ENCODE measurements at places on chromosomes 5 and 9. TPM values are rescaled to one million over a fixed set of nuclear protein-coding genes. Genes with fewer than 3 reads are reported as not detected.

The LRRC26 gene
- 95.8 TPM for total RNA-seq

The KCNV2 gene
- total RNA-seq, result not detected

The GABRA6 gene
- total RNA-seq, result not detected

The MVB12B gene
- 9.8 TPM for total RNA-seq

The CARD9 gene
- 1.7 TPM for total RNA-seq

The SPINK4 gene
- 212 TPM for total RNA-seq

The ZNF462 gene
- total RNA-seq, result 29.3 TPM

DNA sequence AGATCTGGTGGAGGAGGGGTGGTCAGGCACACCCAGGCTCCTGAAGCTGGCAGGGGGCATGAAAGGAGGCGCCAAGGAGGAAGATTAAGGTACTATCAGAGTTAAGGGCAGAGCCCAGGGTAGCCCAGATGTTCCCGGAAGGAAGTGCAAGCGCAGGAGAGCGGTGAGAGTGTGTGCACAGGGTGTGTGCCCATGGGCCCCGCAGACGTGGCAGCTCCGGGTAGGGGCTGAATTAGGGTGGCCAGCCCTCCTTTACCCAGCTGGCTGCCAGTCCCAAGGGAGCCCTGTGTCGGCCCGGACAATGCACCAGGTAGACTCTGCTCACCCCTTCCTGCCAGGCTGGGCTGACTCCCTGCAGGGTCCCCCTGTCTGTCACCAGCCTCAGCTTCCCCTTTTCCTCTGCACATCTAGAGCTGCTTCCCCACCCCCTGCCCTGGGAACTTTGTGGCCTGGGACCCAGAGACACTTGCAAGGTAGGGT lies at the start of gene SMIM33:
TSS of gene SMIM33 (plus strand) at position 184 of the 480 bp plus-strand sequence. CDS start at position 302, 118 bp downstream.
- H3K4me3 ChIP-seq, result peak within 1 kb of the TSS; percentile 31
- no peaks in the 10 kb centered on the region for H3K36me3 ChIP-seq
- peaks cover 9% of the 10 kb centered on the region for H3K4me1 ChIP-seq
- peak within 1 kb of the TSS; percentile 77 for H3K27ac ChIP-seq

GRCh38 chr5:37696190-37697021 lies 143.4 kb downstream of the GDNF start:
- H3K4me1 ChIP-seq, result no peaks in the 10 kb centered on the region
- H3K36me3 ChIP-seq, result no peaks in the 10 kb centered on the region
- H3K27me3 ChIP-seq, result no peaks in the 10 kb centered on the region
- H3K27ac ChIP-seq, result no peak overlapping the region

DNA sequence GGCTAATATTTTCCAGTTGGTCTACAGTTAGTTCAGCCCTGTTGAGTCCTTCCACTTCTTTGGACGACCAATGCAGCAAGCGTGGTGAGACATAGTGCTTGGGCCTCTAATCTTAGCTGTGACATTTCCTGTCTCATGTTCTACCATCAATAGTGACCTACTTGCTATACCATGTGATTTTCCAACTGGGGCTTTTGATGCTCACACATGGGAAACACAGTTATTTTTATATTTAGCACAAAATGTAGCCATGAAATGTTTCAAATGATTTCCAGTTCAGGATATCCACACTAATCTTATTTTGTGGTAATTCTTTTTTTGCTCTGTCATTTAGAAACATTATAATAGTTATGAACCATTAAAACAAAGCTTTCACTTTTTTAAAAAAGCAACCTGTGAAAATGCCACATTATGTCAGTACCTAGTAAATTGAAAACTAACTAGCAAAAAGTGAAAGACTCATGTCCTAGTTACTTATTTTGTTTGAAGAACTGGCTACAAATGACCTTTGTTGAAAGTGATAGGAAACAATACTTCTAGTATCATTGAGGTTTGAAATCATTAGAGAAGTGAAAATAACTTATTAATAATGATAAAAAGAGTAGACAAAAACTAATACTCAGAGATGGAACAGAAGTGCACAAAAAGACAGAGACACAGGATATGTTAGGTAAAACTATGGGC lies 18.3 kb downstream of the MARCHF3 start:
- no peaks in the 10 kb centered on the region for H3K27me3 ChIP-seq
- H3K4me1 ChIP-seq, result no peaks in the 10 kb centered on the region
- no peak for DNase-seq
- H3K4me3 ChIP-seq, result no peak overlapping the region
- H3K36me3 ChIP-seq, result no peaks in the 10 kb centered on the region

GRCh38 chr5:73940026-73940425 lies 314.0 kb downstream of the ARHGEF28 start:
- H3K4me3 ChIP-seq, result no peak overlapping the region
- no peaks in the 10 kb centered on the region for H3K36me3 ChIP-seq
- H3K27me3 ChIP-seq, result no peaks in the 10 kb centered on the region
- no peak for DNase-seq

GRCh38 chr9:85215416-85215815 lies 526.3 kb downstream of the AGTPBP1 start:
- H3K4me1 ChIP-seq, result no peaks in the 10 kb centered on the region
- H3K36me3 ChIP-seq, result no peaks in the 10 kb centered on the region
- no peak for DNase-seq
- no peaks in the 10 kb centered on the region for H3K27me3 ChIP-seq

DNA sequence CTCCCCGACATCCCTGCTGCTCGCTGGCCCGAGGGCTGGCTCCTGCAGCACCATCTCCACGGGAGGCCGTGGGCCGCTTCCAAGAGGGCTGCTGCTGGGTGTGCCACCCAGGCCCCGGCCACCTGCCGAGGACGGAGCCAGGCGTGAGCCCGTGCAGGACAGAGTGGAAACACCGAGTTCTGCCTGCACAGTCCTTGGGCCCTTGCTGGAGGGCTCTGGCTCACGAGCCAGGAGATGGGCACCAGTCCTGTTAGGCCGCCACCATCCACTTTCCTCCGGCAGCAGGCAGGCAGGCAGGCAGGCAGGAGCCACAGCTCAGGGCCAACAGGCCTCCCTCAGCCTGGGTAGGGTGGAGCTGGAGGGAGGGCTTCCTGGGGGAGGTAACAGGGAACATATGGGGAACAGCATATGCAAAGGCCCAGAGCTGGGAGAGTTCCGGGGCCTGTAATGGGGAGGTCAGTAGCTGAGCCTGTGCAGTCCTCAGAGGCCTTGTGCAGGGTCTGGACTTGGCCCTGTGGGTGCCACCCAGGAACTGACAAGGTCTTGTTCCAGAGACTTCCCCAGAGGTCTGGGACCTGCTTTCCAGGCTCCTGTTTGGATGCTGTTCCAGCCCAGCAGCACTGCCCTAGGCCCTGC lies 31.9 kb downstream of the RXRA start:
- H3K4me3 ChIP-seq, result no peak overlapping the region
- no peaks in the 10 kb centered on the region for H3K36me3 ChIP-seq
- no peak overlapping the region for H3K27ac ChIP-seq
- H3K27me3 ChIP-seq, result no peaks in the 10 kb centered on the region
- DNase-seq, result no peak

GRCh38 chr9:137082925-137083290 lies 3.9 kb upstream of the MAN1B1 start:
- H3K27ac ChIP-seq, result peak overlapping the region; percentile 27
- no peaks in the 10 kb centered on the region for H3K36me3 ChIP-seq
- H3K27me3 ChIP-seq, result no peaks in the 10 kb centered on the region
- no peak overlapping the region for H3K4me3 ChIP-seq
- H3K4me1 ChIP-seq, result peaks cover 13% of the 10 kb centered on the region

DNA sequence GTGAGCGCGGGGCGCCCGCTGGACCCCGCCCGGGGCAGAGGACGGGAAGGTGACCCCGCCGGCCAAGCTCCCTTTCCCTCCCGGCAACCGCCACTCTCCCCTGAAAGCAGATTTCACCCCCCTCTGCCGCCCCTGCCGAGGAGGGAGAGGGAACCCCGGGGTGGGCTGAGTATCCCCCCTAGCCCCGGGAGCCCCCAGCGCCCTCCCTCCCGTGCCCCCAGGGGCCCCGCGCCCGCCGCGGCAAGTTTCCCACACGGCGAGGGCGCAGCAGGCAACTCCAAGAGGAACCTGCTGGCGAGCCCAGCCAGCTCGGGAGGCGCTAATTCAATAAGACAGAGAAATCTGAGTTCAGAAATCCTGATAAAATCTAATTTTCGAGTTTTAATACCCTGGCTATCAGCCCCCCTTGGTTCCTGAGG lies 1.6 kb downstream of the NTNG2 start:
- H3K4me3 ChIP-seq, result peak overlapping the region; percentile 25
- H3K27me3 ChIP-seq, result peaks cover 56% of the 10 kb centered on the region
- H3K36me3 ChIP-seq, result no peaks in the 10 kb centered on the region

DNA sequence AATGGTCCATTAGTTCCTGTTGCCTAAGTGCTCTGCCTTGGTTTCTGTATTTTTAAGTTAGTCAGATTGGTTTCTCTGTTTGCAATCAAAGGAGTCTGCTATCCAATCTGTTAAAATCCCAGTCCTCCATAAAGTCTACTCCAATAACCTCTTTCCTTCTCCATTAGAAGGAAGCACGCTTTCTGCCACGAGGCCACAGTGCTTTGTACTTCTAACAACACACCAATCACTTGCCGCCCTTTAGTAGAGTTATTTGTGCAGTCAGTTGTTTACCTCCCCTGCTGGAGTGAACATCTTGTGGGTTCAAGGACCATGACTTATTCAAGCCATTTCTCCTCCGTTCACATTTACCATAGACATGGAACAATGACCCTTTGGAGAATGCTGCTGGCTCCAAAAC lies 69.0 kb downstream of the GLRA1 start:
- DNase-seq, result no peak
- no peak overlapping the region for H3K27ac ChIP-seq
- H3K4me3 ChIP-seq, result no peak overlapping the region
- H3K36me3 ChIP-seq, result no peaks in the 10 kb centered on the region
- no peaks in the 10 kb centered on the region for H3K4me1 ChIP-seq

DNA sequence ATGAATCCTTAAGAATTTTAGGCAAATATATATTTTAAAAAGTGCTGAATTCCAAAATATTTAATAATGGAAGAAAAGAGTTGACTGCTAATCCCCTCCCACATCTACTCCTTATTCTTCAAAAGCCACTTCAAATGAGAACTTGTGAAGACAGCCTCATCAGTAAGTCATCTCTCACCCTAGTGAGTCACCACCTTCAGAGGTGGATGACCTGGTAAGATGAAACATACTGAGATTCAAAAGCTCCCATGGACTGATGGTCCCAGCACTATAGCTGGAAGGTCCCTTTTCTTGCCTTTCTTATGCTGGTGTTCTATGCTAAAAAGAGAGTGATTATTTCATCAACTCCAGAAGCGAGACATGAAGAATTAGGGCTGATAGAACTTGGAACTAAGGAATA lies 37.8 kb upstream of the SPDL1 start:
- no peaks in the 10 kb centered on the region for H3K4me1 ChIP-seq
- no peak overlapping the region for H3K27ac ChIP-seq
- H3K4me3 ChIP-seq, result no peak overlapping the region
- no peaks in the 10 kb centered on the region for H3K27me3 ChIP-seq

DNA sequence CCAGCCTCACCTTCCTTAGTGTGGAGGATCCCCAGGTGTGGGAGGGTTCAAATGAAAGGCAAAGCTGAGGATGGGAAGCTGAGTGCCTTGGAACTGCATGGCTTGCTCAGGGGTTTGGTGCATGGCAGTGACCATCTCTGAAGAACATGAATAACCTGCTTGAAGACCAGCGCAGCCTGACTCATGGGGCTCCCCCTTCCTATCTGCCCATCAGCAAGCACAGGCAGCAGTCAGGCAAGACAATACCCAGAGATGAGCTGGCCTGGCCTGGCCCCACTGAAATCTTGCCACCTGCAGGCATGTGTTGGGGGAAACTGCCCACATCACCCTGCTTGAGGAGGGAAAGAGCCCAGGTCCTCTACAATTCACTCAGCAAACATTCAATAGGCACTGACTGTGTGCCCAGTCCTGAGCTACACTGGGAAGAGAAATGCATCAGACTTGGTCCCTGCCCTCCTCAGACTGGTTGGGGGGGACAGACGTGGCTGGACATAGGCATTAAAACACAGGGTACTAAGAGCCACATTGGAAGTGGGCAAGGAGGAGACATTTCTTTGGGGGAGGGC lies 105.0 kb upstream of the ALDH1B1 start:
- no peak overlapping the region for H3K4me3 ChIP-seq
- no peak for DNase-seq
- H3K4me1 ChIP-seq, result no peaks in the 10 kb centered on the region
- no peak overlapping the region for H3K27ac ChIP-seq
- no peaks in the 10 kb centered on the region for H3K36me3 ChIP-seq
- no peaks in the 10 kb centered on the region for H3K27me3 ChIP-seq

GRCh38 chr5:172187118-172188032 lies 649 bp downstream of the STK10 start:
- H3K36me3 ChIP-seq, result no peaks in the 10 kb centered on the region
- H3K4me1 ChIP-seq, result no peaks in the 10 kb centered on the region
- no peaks in the 10 kb centered on the region for H3K27me3 ChIP-seq
- peak; percentile 83 for DNase-seq
- peak overlapping the region; percentile 95 for H3K27ac ChIP-seq
